ENCODE measurements at places on chromosomes 13 and 19. TPM values are rescaled to one million over a fixed set of nuclear protein-coding genes. Genes with fewer than 3 reads are reported as not detected.

SLITRK5 gene
- 0.01 TPM for polyA plus RNA-seq

DNA sequence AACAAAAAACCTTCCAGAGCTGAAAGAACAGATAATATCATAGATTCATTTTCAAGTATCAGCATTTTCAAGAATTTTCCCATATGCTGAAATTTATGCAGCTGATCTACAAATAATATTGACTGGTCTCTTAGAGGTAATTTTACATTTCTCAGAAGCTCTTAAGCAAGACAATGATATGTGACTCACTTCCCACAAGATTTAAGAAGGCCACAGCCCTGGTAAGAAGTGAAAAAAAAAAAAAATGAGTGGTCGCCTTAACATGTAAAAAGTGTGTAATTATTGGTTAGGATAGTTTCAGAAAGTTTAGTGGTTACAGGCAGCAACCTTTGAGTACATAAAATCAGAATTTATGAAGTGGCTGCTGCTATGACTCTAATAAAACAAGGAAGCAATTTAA lies 54.5 kb downstream of the NUFIP1 start:
- DNase-seq: no peak

LYL1 gene
- 13.0 TPM for polyA plus RNA-seq

DNA sequence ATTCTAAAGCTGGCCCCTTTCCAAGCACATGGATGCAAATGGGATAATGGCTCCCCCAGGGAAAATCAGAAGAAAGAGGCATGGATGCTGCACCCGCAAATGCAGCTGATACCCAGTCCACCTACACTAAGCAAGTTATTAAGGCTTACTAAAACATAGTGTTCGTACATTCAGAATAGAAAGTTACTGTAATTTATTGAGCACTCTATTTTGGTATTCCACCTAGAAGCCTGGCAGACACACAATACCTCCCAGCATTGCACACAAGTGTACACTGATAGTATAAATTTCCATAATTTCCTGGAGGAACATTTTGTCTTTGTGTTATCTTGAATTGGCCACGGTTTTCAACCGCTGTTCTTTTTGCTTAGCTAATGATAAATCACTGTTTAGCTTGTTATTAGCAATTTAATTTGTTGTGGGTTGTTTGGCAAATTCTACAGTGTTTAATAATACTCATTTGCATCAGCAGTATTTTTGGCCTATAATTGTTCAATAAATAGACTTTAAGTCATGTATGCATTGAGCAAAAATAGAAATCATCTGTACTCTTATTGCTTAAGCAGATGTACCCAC lies 94.5 kb upstream of the MRI1 start:
- no peak for DNase-seq

ZSCAN5A gene
- 10.4 TPM for polyA plus RNA-seq

ZNF331 gene
- polyA plus RNA-seq: 5.1 TPM

DNA sequence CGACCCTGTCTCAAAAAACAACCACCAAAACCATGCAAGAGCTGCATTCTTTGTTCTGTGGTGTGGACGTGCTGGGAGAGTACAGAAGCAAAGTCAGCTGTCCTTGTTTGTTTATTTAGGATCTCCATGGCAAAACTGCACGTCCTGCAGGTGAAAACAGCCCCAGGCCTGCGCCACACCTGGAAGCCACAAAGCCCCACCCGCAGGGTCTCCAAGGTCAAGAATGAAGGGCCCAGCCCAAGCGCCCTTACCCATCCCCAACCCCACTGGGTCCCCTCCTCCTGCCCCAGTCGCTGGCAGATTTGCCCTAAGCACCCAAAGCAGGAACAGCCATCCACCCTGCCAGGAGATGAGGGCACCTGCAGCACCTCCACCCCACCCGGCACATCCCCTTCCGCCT lies 10.5 kb downstream of the MBD3 start:
- no peak for DNase-seq

C3 gene
- polyA plus RNA-seq: 475 TPM

DNA sequence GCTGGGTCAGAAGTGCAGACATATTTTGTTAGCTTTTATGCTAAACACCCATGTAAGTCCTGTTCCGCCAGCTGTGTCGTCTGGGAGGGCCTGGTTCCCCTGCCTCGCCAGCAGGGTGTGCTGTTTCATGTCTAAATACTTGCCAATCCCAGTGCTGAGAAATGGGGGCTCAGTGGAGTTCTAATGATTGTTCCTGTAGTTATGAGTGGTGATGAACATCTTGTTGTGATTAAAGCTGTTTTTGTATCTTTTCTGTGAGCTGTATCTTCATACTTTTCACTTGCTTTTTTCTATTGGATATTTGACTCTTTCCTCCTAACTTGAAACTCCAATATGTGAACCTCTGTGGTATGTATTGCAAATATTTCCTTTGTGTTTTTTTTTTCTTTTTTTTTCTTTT lies 32.7 kb downstream of the KDM4B start:
- DNase-seq: no peak

GRCh38 chr19:6032827-6033226 lies 54.9 kb upstream of the RANBP3 start:
- DNase-seq: no peak

DNA sequence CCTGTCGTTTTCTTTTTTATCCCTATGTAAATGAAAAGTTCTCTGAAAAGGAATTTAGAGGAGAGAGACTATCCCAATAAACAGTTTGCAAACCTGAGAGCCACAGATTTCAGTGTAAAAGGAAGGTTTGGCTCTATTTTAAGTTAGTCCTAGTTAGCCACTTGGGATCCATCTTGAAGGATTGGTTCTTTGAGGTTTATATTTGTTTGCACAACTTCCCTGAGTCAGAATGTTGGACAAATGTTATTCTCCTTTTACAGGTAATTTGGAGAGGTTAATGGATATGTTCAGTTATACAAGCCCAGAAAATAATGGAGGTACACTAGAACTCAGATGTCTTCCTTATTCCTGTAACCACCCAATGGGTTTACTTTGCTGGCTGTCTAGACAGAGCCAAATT lies 2.6 kb upstream of the DNAJC15 start:
- no peak for DNase-seq

GRCh38 chr19:13260883-13261653 lies 110.9 kb downstream of the IER2 start:
- DNase-seq: no peak

DNA sequence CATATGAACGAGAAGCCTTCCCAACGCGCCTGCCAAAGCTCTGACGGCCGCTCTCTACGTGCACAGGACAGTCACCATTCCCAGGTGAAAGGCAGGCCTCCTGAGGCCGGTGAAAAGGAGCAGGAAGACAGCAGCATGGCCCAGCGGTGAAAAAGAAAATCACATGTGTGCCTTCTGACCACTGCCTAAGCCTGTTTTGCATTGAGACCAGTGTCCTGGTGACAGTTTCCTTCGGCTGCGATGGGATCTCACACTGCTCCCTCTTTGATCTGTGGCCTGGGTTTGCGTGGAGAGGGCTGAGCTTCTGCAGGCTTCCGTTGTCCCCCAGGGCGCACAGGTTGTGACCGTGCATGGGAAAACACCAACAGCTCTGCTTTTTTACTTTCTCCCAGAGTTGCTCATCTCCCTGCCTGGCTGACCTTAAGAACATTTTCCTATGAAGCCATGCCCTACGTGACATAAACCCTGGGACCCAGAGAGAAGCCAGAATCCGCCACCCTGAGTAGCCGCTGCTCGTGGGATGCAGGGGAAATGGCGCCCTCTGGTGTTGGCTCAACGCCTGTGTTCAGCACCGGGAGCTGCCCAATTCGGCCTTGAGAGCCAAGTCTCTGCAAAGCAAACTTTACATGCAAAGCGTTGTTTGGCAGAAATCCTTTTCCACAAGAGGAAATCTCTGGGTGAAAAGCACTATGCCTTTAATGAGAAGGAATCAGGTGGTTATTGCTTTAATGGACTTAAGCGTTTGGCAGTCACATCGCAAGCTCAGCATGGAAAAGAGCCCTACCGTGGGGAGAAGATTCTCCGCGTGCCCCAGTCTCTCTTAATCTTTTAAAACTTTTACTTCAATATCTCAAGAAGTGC lies 112.2 kb upstream of the GPR12 start:
- peak; percentile 60 for DNase-seq

PDX1 gene
- not detected for polyA plus RNA-seq

GRCh38 chr13:21703846-21704245 lies 33.0 kb downstream of the FGF9 start:
- DNase-seq: no peak

HIF3A gene
- polyA plus RNA-seq: 204 TPM

GRCh38 chr13:98450539-98451111 lies 126.3 kb downstream of the STK24 start:
- DNase-seq: peak; percentile 60

GRCh38 chr13:84648069-84648640 lies 765.9 kb upstream of the SLITRK1 start:
- no peak for DNase-seq

KCNN4 gene
- polyA plus RNA-seq: 1.2 TPM
